Stromal cell of bone marrow (primary cell): ENCODE measurements at places on chromosomes 7 and 10.

- peak; percentile 5 for DNase-seq
Observed at GRCh38 chr10:115417585-115418265, 324.6 kb downstream of the ATRNL1 start.

DNA sequence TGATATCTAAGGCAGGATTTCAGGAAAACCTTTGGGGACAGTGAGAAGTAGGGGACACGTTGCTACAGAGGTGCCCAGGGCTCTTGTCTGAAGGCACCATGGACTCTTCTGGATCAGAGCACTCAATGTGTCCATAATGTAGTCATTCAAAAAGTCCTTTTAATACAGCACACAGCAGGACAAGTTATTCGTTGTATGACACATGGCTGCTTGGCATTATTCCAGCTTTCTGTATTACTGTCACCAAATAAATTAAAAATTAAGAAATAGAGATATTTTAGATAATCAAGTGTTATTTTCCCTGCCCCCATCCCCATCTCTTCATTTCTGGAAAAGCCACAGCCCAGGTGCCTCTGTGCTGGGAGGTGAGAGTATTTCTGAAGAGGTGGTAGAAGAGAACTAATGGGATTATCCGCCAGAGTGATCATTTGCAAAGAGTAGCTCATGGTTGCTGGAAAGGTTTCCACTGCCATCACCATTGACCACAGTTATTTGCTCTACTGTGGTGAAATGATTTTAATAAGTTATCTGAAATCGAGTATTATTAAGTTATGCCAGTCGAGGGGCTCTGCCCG is 83.0 kb downstream of the CXCL12 start:
- no peak for DNase-seq

DNA sequence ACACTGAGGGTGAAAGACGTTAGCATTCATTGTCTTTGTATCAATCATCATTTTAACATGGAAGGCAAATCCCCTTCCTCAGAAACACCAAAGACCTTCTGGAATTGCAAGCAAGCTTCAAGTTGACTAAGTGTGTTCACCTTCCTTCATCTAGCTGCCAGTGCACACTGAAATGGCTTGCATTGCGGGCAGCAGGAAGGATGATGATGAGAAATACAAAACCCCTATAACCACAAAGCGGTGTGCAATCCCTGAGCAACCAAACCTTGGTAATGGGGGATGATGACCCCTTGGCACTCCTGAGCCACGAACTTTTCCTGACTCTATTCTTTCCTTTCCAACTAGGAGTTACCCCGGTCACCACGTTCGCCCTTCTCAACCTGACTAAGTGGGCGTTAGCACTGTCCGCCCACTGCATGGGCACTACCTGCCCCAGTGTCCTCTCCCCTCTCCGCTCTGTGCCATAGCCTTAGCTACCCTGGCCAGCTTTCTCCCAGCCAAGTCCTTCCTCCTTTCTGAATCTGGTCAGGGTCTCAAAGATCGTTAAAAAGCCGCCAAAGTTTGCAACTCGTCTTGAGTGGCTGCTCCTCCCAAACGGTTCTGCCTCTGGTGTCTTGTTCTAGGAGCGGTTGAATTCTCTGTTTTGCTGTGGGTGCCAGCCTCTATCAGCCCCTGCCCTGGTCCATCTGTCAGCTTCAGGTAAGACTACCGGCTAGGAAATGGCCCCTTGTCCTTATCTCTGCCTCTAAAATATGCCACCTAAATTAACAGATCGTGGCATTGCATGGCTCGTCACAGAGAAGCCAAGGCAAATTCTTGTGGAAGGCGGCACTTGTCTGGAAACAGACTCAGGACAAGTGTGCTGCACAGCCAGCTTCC is 586 bp upstream of the AOC1 start:
- no peak for DNase-seq

DNA sequence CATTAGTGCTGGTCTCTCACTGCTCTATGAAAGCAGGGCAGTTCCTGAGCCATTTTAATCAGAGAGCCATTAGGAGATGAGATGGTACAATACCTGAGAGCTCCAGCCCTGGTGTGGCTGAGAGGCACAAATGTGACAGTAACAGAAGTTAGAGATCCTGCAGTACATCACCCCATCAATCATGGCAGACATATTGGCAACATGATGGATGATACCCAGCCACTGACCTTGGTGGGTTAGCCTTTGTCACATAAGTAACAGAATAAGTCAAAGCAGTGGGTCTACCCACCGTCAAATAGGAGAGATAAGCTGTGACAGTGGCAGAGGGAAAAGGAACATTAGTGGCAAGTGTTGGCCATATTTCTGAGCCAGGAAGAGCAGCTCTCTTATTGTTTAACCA is 53.3 kb upstream of the NXPH1 start:
- DNase-seq: no peak

DNA sequence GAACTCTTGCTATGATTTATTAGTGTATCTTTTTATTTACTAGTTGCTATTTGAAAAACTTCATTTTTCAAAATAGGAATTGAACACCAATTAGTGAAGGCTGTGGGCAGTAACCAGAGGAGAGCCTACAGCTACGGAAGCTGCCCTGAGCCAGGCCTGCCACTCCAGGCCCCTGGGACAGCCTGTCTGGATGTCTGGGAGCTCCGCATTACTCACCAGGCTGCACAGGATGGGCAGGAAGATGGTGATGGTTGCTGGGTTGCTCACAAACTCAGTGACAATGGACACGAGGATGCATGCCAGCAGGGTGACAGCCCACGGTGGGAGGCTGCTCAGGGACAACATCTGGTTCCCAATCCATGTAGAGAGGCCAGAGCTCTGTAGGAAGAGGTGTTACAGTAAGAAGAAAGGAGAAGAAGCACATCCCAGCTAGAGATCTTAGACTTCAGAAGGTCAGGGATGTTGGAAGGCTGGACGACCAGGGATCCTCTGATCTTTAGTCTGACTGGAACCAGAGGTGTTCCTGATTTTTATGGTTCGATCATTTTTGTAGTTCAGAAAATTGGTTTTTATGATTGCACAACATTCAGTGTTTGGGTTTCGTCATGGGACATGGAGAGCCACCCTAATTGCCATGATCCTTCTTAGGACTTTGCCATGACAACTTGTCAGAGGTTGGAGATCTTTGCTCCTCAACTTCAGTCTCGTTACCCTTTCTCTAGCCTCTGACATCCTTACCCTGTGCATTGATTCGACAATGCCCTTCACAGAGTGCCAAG is 23.2 kb downstream of the STMP1 start:
- DNase-seq: no peak

DNA sequence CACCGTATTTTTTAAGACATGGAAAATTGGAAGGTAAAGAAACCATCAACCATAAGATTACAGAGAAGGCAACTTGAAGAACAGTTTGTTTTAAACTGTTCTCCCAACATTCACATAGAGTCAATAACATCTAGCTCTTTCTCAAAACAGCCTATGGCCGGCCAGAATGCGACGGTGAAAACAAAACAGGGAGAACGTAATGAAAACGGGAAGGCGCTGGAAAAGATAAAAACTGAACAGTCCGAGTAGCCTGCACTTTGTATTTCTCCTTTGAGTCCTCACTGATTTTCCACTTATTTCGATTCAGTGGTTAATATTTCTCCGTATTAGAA is 637 bp downstream of the MICU1 start:
- DNase-seq: no peak

DNA sequence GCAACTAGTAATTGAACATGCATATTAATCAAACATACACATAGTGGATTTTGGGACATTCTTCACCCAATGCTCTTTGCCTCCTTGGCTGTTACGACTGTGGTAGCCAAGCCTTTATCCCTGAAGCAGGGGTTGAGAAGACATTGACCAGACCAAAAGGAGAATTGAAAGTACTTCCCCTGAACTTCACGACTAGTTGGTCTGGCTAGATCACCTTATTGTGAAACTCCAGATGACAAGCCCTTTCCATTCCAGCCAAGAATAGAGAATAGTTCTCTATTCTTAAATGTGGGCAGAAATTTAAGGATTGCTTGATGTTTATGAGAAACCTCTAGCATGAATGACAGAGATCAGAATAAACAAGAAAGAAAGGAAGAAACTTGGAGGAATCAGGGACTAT is 97.0 kb downstream of the LRMDA start:
- no peak for DNase-seq

DNA sequence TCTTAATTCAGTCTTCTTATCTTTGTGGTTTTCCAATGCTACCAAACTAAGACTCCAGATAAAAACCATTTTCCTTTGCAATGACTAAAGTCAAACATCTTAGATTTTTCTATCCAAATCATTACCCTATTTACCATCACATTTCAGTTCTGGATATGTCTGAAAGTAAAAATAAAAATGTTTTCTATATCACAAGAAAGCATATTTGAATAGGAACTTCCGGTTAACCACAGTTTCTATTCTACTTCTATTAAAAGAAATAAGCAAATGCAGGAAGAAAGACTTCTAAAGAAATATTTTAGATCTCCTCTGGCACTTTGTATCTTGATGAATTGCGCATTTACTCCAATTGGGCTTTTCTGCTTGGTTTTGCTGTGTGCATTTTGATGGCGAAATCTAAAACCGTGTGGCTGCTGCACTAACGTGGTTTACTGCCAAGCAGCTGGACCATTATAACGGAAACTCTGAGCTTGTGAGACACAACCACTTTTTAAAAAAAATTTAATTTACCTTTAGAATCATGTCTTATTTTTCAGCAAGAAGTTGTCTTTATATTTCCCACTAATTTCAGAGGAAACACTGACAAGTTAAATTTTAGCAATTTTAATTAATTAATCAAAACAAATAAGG is 146.1 kb downstream of the VPS50 start:
- peak; percentile 3 for DNase-seq

DNA sequence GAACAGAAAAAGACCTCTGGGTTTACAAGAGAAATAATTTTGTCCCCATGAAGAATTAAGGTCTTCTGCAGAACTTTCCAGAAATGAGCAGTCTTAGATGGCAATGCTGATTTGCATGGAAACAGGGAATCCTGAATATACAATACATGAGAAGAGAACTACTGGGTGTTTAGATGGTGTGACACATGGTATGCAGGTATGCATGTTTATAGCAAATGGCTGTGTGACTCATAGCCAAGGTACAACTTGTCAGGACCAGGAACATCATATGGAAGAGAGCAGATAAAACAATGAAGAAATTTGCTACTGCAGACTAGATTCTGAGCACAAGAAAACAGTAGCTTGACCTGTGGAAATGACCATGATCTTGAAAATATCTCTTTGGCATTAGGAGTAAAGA is 907.8 kb downstream of the GATA3 start:
- DNase-seq: no peak

DNA sequence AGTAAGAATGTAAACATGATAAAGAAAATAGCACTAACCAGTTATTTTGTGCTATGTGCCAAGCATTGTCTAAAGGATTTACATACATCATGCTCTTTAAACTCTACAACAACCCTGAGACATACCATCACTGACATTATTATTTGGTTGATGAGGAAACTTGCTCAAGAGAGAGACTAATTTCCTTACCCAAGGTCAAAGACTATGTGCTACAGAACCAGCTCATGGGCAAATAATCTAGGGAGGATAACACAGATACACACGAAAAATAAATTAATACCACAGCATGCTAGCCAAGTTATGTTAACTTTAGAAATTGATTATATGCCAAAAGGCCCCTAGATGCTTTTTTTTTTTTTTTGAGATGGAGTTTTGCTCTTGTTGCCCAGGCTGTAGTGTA is 2.7 kb downstream of the ANKRD16 start:
- no peak for DNase-seq

GRCh38 chr10:1570416-1571051 is 166.8 kb downstream of the ADARB2 start:
- DNase-seq: no peak

DNA sequence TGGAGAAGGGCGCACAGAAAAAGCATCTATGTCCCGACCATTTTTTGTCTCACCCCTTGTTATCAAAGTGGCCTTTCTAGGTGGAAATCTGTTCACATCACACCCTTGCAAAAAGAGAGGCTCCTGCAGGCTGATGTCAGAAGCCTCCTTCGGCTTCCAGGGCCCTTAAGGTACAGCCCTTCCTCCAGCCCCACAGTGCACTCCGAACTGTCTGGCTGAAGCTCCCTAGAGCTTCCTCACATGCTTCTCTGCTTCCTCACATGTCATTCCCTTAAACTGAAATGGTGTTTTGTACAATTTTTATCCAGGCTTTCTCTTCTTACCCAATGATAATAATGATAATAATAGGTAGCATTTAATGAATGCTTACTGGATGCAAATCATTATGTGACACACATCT is 210.3 kb downstream of the INHBA start:
- no peak for DNase-seq

DNA sequence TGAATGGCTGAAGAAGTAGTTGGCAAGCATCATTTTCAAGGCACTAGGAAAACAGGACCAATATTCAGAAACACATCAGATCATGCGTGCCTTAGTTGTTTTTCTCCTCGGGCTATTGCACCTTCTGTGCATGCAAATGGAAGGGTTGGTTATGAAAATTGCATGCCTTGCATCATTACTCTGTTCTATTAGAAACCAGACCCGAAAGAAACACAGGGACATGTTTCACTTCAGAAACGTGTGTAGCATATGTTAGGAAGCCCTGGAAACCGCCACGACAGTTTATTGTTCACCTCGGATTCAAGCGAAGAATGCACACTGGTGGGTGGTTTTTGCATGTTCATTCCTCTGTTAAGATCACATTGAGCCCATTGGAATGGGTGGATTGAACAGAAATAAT is 214.7 kb downstream of the FRMD4A start:
- DNase-seq: no peak

DNA sequence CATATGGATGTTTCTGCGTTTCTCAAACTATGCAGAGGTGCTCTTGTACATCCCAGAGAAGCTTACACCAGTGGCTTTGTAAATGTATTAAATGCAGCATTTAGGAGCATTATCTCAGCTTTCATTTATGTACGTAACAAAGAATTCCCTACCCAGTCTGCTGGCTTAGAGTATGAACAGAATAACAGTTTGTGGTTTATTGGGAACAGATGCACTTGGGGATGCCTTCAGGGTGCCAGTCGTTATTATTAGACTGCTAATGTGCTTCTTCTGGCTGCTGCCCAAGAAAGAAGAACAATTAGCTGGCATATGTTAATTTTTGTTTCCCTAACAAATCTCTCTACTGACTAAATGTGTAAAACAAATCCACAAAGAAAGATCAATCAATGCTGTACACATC is 241.9 kb downstream of the FOXP2 start:
- no peak for DNase-seq

- peak; percentile 56 for DNase-seq
Observed at GRCh38 chr7:124992851-124993562, 63.4 kb upstream of the POT1 start.
